Stimulated activated CD8-positive, alpha-beta memory T cell treated with anti-CD3 and anti-CD28 coated beads, Interleukin-15, amount 100 ng/mL, for 4 hours (primary cell): ENCODE measurements at places on chromosomes 11 and 22.

- DNase-seq = no peak
Observed at GRCh38 chr11:74011360-74012073, 2.6 kb upstream of the UCP3 start.

DNA sequence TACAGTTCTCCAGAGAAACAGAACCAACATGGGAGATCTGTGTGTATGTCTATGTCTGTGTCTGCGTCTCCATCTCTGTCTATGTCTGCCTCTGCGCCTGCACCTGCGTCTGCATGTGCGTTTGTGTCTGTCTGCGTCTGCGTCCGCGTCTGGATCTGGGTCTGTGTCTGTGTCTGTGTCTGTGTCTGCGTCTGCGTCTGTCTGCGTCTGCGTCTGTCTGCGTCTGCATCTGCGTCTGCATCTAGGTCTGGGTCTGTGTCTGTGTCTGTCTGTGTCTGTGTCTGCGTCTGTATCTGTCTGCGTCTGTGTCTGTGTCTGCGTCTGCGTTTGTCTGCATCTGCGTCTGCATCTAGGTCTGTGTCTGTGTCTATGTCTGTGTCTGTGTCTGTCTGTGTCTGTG is 88.4 kb upstream of the SLC22A12 start:
- DNase-seq = no peak

DNA sequence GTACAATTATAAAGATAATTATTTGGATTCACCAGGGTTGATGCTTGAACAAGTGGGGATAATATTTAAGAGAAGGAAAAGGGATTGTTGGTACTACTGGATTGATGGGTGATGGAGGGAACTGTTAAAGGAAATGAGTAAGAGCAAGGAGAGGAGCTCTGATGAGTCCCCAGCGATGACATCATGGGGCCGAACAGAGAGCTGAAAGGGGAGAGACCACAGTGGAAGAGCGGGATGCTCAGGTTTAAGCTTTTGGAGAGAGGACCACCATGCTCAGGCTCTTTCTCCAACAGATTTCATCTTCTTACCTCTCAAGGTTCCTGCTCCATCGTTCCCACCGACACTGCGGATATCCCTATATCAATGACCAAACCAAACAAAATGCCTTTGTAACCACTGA is 568.7 kb downstream of the ETS1 start:
- no peak for DNase-seq

- no peak for DNase-seq
Observed at GRCh38 chr11:1307163-1307870, 2.1 kb downstream of the TOLLIP start.

GRCh38 chr22:31083377-31083768 is 2.3 kb downstream of the SMTN start:
- no peak for DNase-seq

- no peak for DNase-seq
Observed at GRCh38 chr11:33064866-33065265, 25.5 kb downstream of the TCP11L1 start.

DNA sequence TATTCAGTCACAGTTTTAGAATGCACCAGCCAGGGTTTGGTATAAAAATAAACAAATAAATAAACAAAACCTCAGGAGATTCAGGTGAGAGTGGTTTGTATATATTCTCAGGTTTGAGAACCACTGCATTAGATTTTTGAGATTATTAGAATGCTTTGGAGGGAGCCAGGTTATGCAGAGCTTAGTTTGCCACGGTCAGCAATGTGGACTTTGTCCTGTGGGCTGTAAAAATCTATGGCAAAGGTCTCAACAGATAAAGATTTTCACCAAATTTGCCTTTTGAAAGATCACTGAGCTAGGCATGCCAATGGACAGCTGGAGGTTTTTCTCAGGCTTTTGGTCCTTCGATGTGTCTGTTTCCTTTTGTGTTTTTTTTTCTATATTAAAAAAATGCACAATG is 650.1 kb upstream of the RAG2 start:
- no peak for DNase-seq

- no peak for DNase-seq
Observed at GRCh38 chr22:42072606-42073330, 1.3 kb upstream of the PHETA2 start.

DNA sequence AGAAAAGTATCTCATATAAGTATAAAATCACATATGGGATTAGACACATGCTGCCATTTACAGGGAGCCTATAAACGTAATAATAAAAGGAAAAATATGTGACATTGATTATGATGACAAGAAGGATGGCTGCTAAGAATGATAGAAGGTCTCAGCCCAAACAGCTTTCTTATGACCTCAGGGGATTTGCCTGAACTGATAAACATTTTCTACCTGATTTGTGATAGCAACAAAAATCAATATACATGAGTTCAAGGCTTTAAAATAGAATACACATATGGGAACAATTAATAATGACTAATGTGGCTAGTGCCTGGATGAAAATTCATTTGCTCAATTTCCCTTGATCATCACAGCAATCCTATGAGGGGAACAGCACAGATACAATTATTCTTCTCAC is 636.8 kb upstream of the CCDC90B start:
- DNase-seq = no peak

- no peak for DNase-seq
Observed at GRCh38 chr22:24420072-24420976, 7.1 kb upstream of the ADORA2A start.

GRCh38 chr11:126430581-126431335 is 75.3 kb downstream of the ST3GAL4 start:
- DNase-seq = no peak

- no peak for DNase-seq
Observed at GRCh38 chr11:59866836-59867235, 549 bp upstream of the TCN1 start.

DNA sequence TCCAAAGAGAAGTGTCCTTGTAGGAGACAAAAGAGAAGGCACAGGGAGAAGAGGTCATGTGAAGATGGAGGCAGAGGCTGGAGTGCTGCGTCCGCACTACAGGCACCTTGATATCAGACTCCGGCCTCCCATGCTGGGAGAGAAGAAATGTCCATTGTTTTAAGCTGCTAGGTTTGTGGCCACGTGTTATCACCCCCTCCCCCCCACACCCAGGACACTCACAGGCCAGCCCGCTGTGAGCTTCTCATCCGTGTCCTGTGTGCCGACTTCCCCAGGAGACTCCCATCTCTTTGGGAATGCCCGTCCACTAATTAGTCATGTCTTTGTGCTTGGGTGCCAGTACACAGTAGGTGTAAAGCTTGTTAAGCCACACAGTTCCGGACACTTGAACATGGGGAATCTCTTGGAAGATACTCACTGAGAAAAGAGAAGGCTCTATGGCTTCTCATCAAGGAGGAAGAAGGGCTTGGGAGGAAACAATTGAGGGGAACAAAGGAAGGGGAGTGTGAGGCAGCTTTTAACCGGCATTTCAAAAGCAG is 1234.7 kb downstream of the TBC1D22A start:
- no peak for DNase-seq

DNA sequence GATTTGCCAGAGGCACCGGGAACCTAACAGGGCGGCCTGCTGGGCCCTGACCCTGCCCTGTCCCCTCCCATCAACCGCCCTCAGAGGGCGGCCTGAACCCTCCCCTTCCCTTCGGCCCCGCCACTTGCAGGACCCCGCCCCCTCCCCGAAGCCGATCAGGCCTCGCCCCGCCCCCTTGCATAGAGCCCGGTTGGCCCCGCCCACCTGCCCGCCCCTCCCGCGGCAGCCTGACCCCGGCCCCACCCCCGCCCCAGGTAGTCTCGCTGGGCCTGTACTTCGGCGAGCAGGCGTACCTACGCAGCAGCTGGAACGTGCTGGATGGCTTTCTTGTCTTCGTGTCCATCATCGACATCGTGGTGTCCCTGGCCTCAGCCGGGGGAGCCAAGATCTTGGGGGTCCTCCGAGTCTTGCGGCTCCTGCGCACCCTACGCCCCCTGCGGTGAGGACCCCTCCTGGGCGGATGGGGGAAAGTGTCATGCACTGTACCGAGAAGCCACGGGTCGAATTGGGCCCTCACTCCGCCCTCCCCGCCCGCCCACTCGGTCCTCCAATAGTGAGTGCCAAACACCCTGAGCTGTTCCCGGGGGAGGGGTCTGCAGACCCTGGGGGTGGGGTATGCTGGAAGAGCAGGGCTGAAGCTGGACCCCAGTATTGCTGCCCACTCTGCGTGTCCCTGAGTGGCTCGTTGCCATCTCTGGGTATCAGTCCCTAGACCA is 94.1 kb downstream of the CACNA1I start:
- peak; percentile 7 for DNase-seq

GRCh38 chr11:77441426-77441825 is 32.5 kb downstream of the PAK1 start:
- no peak for DNase-seq

- DNase-seq = peak; percentile 46
Observed at GRCh38 chr11:47950396-47950795, 30.0 kb upstream of the PTPRJ start.

DNA sequence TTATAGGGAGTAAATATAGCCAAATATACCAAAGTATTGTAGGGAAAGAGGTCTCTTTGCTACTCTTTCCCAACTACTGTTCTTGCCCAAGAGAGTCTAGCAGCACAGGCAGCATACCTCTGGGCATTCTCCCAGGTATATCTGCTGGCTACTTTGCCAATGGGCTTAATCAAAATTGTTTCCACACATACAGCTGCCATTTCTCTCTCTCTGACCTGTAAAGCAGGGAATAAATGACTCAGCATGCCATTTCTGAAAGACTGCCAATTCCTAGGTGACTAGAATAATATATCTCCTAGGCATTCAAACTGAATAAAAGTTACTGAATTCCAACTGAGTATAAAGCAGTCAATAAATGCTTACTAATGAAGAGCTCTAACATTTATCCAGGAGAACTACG is 44.6 kb downstream of the RDX start:
- DNase-seq = no peak

- no peak for DNase-seq
Observed at GRCh38 chr11:63212742-63213141, 30.7 kb downstream of the SLC22A25 start.

DNA sequence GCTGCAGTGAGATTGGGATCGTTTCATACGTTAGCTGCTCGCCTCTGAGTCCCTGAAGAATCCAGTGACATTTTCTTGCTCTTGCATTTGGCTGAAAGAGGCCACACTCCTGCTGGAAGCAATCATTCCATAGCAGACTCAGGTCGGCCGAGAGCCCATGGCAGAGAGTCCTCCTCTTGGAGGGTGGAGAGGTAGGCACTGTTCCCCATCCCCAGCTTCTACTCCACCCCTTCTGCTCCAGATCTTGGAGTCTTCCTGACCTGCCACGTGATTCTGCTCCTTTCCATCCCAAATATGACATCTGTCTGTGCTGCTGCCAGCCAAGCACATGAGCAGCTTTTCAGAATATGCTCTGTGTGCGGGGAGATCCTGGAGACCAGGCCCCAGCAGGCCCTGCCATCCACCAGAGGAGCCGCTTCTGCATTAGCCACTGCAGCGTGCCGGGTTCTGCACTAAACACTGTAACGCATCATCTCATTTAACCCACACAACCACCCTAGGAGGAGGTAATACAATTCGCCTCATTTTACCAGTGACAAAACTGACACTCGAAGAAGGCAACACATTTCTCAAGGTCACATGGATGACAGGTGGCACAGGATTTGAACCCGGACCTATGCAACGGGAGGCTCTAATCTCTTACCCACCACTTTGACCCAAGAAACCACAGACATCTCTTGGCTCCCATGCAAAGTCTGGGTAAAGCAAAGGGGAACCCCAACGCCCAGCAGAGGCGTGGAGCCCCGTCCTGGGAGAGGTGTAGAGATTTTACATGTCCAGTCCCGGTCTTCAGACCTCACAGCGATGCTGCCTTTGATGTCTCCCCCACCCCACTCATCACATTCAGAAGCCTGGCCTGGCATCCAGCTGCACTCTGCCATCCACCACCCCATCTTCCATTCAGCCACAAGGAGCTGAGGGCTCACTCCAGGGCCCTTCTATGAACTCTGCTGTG is 78.8 kb downstream of the FEZ1 start:
- no peak for DNase-seq

DNA sequence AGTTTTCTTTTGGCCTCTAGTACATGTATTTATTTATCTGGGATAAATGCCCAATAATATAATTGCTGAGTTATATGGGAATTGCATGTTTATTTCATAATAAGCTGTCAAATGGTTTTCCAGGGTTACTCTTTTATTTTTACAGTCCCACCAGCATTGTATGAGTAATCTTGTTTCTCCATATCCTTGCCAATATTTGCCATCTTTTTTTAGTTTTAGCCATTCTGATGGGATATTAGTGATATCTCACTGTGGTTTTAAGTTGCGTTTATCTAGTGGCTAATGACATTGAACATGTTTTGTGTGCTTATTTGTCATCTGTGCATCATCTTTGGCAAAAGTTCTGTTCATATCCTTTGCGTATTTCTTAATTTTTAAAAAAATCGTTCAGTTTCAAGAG is 372.8 kb upstream of the CCDC179 start:
- DNase-seq = no peak

- no peak for DNase-seq
Observed at GRCh38 chr11:102653744-102654291, 28.7 kb upstream of the MMP20 start.

- no peak for DNase-seq
Observed at GRCh38 chr11:28250192-28250591, 142.0 kb downstream of the METTL15 start.

GRCh38 chr11:8384199-8384821 is 120.6 kb upstream of the LMO1 start:
- DNase-seq = no peak

DNA sequence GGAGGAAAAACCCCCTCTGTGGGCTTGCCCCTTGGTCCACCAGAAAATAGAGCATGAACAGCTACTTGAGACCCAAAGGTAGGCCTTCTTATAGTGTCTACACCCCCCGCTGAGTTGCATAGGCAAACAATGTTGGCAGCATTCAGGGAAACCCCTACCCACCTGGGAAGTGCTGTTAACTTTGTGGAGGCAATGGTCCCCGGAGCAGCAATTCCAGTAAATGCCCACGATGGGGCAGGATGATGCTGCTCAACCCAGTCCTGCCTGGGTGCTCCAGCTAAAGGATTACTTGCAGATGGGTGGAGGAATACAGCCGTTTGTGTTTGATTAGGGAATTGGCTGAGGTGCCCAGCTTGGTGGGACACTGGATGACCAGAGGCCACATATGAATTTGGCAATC is 381.3 kb upstream of the ANO5 start:
- no peak for DNase-seq

- DNase-seq = peak; percentile 77
Observed at GRCh38 chr22:39090426-39091064, 6.5 kb upstream of the APOBEC3H start.

DNA sequence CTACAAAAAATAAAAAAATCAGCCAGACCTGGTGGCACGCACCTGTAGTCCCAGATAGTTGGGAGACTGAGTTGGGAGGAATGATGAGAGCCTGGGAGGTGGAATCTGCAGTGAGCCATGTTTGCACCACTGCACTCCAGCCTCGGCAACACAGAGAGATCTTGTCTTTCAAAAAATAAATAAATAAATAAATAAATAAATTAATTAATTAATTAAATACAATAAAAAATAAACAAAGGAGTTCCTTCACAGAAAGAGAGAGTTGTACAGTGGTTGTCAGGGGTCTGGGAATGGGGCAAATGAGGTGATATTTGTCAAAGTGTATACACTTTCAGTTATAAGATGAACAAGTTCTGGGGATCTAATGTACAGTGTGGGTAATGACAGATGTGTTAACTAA is 49.8 kb upstream of the GAB2 start:
- DNase-seq = no peak
